ENCODE measurements at places on chromosomes 1 and 21.

GRCh38 chr1:10909697-10910680 is 102.5 kb upstream of the TARDBP start:
- DNase-seq: peak; percentile 64

DNA sequence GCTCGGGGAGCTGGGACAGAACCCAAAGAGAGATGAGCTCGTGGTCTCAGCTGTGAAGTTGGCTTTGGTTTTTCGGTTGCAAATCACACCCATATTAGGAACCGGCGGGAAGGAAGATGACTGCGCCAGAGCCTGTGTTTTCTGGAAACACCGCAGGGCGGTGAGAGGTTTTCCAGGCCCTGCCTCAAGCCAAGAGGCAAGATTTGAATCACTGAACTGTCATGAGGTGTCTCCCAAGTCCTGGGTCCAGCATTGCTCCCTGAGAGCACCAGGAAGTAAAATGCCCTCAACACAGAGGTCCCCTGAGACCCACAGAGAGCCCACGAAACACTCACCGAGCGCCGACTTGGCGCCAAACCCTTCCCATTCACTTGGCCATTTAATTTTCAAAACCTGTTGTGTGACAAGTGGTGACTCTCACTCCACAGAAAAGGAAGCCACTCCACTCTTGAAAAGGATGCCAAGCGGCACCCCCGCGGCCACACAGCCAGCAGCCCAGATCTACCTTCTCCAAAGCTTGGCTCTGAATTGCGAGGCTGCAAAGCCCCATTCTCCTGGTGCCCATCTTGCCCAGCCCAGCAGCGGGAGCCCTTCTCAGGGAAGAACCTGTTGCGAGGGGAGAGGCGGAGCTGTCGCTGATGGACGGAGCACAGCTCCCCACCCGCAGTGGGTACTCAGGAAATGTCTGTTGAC is 99.0 kb upstream of the RUNX3 start:
- no peak for DNase-seq

- DNase-seq: peak; percentile 1
Measured at GRCh38 chr1:169312084-169312954, 55.3 kb downstream of the NME7 start.

GRCh38 chr1:50735443-50735842 is 224.6 kb downstream of the FAF1 start:
- DNase-seq: no peak

DNA sequence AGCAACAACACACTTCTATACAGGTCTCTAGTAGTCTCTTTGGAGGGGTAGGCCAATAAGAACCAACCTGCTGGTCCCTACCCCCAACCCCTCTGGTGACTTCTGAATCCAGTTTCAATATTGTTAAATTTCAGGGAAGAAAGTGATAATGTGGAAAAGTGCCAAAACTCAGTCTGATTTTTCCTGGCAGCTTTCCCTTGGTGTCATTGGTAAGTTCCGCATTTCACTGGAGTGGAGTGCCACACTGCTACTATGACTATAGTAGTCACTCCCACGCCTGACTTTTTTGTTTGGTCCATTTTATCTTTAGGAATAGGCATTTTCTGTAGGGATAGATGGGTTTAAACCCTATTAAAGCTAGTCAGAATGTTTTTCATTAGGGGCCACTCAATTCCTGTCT is 5.7 kb upstream of the ARID1A start:
- no peak for DNase-seq

- no peak for DNase-seq
Measured at GRCh38 chr21:42619841-42620240, 33.6 kb upstream of the PDE9A start.

GRCh38 chr1:1337793-1338147 is 6.7 kb downstream of the TAS1R3 start:
- DNase-seq: no peak

DNA sequence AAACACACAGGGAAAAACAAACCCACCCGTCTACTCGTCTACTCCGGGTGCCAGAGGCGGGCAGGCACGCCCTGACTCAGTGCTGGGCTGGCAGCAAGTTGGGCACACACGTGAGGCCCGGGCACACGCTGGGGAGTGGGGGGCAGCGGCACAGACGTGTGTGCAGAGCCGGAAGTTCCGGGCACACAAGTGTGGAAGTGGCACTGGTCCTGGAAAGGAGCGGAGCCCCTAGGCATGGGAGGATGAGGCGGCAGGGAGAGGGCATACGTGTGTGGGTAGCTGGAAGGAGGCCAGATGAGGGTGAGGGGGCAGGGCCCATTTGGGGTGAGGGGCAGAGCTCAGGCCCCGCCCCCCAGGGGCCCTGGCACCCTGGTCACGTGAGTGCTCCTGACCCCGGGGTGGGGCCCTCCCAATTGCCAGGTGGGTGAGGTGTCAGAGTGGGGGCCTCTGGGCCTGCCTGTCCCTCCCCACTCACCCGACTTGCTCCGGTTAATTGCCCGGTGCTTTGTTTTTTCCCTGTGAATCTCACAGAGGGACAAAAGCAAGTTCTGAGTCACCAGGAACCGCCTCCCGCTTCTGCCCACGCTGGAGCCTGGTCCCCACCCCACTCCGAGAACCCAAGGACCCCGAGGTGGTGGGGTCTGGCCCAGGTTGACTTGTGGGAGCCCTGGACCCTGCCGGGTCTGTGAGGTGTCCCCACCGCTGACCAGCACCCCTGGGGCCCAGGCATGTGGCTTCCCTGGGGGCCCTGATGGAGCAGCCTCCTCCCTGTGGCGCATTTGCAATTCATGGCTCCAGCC is 104.8 kb upstream of the CASZ1 start:
- no peak for DNase-seq

DNA sequence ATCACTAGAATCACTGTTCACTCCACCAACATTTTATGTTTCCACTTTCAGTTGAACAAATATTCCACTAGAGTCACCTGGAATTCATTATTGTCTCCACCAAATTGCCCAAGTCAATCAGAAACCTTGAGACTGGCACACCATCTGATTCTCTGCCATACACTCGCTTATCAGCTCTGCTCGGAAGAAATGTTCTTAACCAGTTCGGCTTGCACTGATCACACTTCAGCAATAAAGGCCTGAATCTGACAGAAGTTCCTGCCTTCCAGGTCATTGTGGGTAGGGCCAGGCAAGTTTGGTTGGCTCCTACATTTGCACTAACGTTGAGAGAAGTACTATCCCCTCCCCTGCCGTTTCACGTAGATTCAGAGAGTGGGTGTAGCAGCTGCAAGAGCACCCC is 10.0 kb downstream of the TPM3 start:
- no peak for DNase-seq

DNA sequence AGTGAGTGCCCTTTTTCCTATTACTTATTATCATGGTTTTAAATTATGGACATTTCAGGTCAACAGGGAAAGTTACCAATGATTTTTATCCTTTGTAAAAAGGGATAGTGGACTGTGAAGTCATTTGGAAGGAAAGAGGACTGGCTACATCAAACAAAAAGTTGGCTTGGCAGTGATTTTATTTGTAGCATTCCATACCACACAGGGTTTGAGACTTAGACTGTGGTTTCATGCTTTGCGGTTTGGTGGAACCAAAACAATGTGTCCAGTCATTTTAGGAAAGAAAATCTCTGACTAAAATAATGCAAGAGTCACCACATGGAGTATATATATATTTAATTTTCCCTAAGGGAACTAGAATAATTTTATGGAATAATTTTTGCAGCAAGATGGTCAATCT is 239.5 kb downstream of the HMCN1 start:
- no peak for DNase-seq

DNA sequence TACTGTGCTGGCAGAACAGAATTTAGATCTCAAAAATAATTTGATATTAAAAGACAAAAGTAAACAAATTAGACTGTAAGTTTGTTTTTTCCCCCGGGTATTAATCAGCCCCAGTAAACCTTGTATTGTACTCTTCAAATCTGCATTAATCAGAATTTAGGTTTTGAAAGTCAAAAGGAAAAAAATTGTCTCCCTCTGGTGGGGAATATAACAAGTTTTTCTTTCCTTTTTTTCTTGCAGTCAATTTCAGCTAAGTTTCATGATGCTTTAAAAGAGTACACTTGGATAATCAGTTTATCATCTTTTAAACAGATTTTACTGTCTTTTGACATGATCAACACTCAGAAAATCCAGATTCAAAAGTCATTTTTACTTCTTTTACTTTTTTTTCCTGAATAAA is 134.5 kb upstream of the PKN2 start:
- DNase-seq: no peak

DNA sequence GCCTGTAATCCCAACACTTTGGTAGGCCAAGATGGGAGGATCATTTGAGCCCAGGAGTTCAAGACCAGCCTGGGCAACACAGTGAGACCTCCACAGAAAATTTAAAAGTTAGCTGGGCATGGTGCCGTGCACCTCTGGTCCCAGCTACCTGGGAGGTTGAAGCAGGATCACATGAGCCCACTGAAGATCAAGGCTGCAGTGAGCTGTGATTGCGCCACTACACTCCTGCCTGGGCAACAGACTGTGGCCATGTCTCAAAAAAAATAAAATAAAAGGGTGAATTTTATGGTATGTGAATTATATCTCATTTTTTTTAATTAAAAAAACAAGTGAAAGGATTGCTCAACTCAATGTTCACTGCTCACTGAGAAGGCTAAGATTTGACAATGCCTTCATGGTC is 8.7 kb downstream of the ARID4B start:
- no peak for DNase-seq
